ENCODE measurements at places on chromosomes 11 and 22.
A peak's percentile ranks its signal among the peaks of the same experiment; 100 is the strongest.

DNA sequence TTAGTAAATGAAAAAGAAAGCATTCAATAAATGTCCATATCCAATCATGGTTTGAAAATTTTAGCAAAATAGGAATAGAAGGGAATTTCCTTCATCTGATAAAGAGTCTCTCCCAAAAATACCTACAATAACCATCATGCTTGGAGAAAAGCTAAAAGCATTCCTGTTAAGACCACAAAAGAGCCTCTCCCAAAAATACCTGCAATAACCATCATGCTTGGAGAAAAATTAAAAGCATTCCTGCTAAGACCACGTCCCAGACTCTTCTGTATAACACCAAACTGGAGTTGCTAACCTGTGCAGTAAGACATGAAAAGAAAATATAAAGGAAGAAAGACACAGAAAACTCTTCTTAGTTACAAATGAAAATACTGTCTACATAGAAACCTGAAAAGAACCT, 69.4 kb downstream of the LINC01488 start:
- DNase-seq = no peak

DNA sequence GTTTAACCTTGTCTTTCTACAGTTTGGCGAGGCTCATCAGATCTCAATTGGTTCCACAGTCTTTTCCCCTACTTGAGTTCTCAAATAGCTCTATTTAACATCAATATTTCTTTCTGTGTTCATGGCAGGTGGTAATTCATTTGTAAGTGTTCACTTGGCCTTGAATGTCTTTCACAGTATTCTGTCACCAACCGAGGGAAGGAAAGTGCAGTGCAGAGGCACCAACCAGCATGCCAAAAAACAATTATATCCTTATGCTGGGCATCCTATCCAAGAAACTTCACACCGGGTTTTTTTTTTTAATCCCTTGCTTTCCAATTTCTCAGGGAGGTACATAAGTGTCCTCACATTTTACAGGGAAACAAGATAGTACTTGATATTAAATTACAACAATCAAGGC, 55.0 kb upstream of the ZC3H12C start:
- no peak for DNase-seq

DNA sequence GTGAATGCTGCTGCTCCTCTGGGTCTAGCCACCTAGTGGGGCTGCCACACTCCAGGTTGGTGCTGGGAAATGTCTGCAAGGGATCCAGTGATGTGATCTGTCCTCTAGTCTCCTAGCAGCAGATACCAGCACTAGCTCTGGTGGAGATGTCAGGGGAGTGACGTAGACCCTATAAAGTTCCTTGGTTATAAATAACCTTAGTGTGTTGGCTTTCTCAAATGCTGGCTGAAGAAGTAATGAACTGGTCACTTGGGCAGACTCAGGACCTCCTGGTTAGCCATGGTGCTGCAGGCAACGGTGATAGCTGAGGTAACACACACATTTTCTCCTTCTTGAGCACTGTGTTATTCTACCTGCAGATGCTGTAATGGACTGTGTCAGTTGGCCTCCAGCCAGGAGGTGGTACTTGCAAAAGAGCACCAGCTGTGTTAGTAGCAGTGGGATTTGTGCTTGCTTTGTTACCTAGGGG, 35.5 kb downstream of the BBOX1 start:
- DNase-seq = no peak

DNA sequence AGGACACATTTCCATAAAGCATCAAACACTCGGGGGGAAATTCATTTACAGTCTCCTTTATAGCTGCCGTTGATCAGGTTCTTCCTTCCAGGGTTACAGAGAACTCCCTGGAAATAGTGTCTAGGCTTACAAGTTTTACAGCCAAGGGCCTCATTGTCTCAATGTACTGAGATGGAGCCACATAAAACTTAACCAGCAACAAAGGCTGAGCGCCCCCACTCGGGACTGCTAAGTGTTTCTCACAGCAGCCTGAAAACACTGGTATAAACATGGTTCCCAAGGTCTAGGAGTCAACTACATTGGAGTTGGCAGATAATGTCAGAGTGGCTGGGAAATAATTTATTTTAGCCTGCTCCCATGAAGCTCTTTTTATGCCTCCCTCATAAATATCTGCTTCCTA, 686.2 kb downstream of the OPCML start:
- no peak for DNase-seq

DNA sequence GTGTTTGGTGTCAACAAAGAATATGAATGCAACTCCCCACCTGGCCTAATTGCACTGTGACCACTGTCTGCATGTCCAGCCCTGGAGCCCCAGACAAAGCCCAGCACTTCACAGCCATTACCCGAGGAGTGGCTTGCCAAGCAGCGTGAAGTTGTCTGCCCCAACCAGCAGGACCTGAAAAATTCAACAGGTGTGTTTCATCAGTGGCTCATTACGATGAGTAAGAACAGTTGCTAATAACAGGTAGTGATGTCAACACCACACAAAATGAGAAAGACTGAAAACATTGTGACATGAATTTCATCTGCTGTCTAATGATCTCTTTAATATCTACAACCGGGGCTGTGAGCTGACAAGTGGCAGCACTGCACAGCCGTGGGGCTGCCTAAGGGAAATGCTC, 10.3 kb downstream of the MRPL21 start:
- DNase-seq = no peak

DNA sequence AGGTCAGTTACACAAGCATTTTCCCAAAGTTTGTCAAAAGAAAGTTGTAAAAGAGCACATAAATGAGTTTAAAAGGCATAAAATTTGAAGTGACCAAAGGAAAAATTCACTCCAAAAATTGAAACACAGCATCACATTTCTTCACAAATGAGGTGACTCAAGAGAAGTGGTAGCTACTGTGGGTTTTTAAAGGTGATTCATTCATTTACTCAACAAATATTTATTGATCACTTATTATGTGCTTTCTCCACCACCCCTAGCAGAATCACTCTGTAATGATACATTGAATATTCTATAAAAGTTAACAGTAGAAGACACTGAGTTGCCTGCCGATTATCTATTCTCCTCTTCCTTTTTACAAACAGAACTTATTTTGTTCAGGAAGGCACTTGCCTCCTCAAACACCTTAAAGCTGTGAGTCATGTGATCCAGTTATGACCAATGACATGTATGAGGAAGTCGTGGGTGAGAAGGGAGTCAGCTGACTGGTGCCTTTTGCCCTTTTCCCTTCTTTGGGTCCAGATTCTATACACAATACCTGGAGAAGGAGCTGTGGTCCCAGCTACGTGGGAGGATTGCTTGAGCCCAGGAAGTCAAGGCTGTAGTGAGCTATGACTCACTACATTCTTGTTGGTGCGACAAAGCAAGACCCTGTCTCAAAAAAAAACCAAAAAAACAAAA, 67.7 kb upstream of the CLNS1A start:
- peak; percentile 16 for DNase-seq

GRCh38 chr11:15347969-15348734, 233.4 kb downstream of the INSC start:
- DNase-seq = no peak

All from activated naive CD8-positive, alpha-beta T cell treated with anti-CD3 and anti-CD28 coated beads, Interleukin-2, amount 50 U/mL, for 24 hours (primary cell).